ENCODE measurements at places on chromosomes 4 and X.

DNA sequence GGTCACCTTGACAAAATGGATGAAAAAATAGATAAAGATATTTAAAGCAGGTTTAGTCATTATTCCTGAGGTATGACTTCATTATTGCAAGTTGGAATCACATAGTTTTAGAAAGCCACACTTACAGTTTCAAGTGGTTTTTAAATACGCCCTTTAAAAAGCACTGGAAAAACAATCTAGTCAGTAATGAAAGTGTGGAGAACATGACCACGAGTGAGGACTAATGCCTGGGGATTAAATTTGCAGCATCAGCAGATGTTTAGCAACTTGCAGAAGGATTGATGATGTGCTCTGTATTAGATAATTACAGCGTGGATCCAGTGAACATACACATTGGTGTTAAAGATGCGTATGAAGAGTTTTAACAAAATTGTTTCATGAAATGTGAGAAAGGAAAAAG lies 5.9 kb downstream of the SPARCL1 start:
- no peak for DNase-seq

- peak; percentile 76 for DNase-seq
These were observed at the start of gene RPL10 for GRCh38 chrX:154397888-154398667. Gene RPL10, plus strand, starts transcription at chrX:154398377. Its CDS starts 143 bp downstream, at chrX:154398520.

- DNase-seq: no peak
These were observed 37.7 kb downstream of the UGT2B7 start for GRCh38 chr4:69133993-69134392.

DNA sequence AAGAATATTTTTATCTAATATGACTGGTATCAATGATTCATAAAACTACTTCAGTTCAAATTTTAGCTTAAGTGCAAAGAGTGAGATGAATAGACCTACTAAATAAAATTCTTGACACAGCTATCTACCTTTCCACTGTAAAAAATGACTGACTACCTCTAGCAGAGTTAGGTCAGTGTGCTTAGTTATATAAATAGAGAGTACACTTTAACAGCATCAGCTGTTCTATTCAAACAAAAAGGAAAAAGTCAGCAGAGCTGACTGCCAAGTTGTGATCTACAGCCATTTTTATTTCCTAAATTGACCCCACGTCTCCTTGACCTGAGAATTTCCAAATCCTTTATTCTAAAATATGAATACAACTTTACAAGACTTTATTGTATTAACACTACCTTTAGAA lies 262.4 kb downstream of the CAMK2D start:
- no peak for DNase-seq

DNA sequence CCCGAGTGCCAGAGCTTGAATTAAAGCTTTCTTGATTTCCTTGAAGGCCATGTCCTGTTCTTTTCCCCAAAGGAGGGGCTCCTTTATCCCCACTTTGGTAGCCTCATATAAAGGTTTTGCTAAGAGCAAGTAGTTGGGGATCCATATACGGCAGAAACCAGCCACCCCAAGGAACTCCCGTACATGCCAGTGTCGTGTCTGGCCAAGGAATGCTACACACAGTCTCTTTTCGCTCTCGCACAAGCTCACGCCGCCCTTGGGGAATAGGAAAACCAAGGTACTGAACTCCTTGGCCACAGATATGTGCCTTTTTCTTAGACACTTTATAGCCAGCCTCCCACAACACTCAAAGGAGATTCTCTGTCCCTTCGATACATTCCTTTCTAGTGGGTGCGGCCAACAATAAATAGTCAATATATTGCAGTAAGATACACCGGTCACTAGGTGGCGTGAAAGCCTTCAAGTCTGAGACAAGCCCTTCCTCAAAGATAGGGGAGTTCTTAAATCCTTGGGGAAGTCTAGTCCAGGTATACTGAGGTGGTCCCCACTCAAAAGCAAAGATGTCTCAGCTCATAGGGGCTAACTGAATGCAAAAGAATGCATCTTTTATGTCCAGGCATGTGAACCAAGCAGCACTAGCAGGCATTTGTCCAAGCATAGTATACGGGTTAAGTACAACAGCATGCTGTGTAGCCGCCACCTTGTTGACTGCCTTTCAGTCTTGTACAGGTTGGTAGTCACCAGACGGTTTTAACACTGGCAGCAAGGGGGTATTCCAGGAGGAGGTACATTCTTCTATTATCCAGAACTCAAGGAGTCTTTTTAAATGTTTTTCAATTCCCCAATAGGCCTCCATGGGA lies 57.8 kb upstream of the XAGE1B start:
- no peak for DNase-seq

DNA sequence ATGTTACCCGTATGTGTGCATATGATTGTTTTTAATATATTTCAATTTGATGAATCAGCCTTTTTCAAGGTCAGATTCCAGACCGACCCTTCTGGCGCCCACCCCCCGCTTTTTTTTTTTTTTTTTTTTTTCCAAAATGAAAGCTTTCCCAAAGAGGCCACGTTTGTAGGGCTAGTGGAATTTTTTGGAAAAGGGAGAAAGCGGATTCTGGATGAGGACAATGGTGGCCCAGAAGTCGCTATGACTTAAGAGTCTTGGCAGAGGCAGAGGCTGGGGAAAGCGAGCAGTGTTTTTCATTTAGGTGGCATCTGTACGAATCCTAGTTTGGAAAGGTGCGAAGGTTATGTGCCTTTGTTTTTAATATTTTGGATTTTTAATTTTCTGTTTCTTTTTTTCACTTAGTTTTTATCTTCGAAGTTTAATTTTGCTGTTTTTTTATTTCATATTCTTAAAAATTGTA lies 14.6 kb downstream of the NDUFB11 start:
- no peak for DNase-seq

GRCh38 chr4:69909195-69909594 lies 21.7 kb upstream of the CSN1S1 start:
- DNase-seq: no peak

DNA sequence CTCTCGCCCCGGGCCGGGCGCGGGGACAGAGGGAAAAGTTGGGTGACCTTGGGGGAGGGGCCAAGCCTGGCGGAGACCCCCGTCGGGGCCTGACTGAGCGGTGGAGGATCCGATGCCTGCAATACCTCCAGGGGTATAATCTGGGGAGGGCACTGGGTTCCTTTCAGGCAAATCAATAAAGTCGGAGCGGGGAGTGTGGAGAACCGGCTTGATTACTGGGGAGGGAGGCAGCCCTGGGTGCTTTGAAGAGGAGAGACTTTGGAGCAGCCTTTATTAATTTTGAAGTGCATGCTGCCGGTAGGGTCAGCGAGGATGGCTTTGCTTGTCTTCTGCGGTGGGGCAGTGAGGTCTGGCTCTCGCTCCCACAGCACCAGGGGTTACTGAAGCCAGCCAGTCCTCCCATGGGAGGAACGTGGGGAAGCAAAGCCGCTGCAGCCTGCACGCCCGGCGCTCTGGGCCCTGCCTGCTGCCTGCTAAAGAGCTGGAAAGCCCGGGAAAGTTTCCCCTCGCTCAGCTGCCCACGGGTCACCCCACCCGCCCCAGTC lies 403 bp upstream of the LGI2 start:
- DNase-seq: no peak

- no peak for DNase-seq
These were observed 180.2 kb upstream of the EOLA2 start for GRCh38 chrX:150118476-150118875.

GRCh38 chr4:12880844-12881243 lies 603.3 kb downstream of the RAB28 start:
- no peak for DNase-seq

- DNase-seq: no peak
These were observed 75.7 kb downstream of the NPFFR2 start for GRCh38 chr4:72107456-72107855.

GRCh38 chr4:5933116-5933515 lies 40.2 kb upstream of the CRMP1 start:
- DNase-seq: no peak

GRCh38 chrX:7582191-7582590 lies 260.8 kb upstream of the VCX start:
- no peak for DNase-seq

DNA sequence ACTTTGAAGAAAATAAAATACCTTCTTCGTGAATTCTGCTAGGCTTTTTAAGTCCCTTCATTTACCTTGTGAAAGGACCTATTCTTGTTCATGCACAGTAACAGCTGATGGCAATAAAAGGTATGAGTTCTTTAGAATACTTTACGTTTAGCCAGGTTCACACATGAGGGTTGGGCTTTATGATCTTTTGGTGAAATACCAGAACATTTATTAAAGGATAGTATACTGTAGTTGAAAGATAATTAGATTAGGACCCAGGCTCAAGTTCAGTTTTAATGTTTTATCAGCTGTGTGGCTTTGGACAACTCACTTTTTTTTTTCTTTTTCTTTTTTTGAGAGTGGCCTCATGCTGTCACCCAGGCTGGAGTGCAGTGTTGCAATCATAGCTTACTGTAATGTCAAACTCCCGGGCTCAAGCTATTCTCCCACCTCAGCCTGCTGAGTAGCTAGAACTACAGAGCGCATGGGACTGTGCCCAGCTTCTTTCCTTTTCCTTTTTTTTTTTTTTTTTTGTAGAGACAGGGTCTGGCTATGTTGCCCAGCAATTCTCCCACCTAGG lies 28.2 kb upstream of the NEIL3 start:
- DNase-seq: no peak

GRCh38 chr4:26731351-26732035 lies 129.1 kb upstream of the STIM2 start:
- DNase-seq: no peak

DNA sequence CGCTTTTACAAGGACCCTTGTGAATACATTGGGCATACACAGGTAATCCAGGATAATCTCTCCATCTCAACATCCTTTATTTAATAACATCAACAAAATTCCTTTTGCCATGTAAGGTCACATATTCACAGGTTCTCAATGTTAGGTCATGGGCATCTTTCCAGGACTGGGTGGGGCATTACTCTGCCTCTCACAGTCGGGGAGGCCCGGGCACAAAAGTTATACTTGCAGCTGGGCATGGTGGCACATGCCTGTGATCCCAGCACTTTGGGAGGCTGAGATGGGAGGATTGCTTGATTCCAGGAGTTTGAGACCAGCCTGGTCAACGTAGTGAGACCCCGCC lies 93.7 kb upstream of the AP1S2 start:
- DNase-seq: no peak

GRCh38 chr4:181365671-181366070 lies 877.5 kb upstream of the TENM3 start:
- no peak for DNase-seq

- DNase-seq: no peak
These were observed at the start of gene LGI2 for GRCh38 chr4:25030277-25031076. Gene LGI2, minus strand, starts transcription at chr4:25030946. Its CDS starts 253 bp downstream, at chr4:25030693.

GRCh38 chr4:73340917-73341316 lies 63.2 kb upstream of the ALB start:
- DNase-seq: no peak

DNA sequence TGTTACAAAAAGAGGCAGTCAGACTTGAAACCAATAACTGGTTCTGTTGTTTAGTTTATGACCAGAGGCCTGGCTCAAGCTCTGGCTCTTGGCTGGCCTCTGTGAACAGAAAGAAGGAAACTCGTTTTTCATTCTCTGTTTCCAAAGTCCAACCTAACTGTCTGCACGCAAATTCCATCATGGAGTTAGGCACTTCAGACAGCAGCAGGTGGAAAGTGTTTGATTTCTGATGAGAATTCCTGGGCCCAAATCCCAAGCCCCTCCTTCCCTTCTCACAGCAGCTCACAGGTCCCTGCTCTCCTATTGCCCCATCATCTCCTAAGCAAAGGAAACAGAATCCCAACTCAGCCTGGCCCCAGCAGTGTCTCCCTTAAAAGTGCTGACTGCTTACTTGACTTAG lies 42.8 kb upstream of the FGF16 start:
- DNase-seq: no peak

DNA sequence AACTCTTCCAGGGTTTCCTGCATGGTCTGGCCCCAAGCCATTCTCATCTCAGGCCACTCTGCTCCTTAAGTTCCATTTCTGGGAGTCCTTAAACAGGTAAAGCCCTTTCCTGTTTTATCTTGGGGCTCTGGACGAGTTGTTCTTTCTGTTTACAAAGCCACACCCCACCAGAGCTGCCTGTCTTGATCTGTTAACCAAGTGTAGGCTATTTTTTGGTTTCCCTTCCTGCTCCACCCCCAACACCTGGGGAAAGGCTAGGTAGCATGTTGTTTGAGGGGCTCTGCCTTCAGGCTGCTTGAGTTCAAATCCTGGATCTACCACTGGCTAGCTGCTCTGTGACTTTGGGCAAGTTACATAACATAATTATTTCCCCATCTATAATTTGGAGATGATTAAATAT lies 40.0 kb downstream of the ERVMER34-1 start:
- no peak for DNase-seq

GRCh38 chrX:47143894-47144625 lies 442 bp downstream of the NDUFB11 start:
- DNase-seq: no peak

GRCh38 chr4:40149960-40150385 lies 46.9 kb upstream of the RHOH start:
- peak; percentile 49 for DNase-seq

DNA sequence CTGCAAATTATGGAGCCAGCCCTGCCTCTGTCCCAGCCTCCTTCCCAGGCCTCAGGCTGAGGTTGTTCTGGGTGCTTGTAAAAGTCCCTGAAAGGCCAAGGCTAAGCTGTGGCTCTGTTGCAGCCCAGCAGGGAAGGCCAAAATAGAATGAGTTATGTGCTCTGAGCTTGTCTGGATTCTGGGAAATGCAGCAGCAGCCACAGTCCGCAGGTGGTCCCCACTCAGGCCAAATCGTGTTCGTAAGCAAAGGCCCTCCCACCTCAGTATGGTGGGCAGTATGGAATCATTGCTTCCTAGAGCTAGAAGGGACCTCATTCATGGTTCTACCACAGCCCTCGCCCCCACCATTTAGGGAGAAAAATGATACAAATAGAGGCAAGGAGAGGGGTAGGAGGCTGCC lies 4.7 kb upstream of the TCEAL1 start:
- DNase-seq: no peak

All from activated CD4-positive, CD25-positive, alpha-beta regulatory T cell (primary cell).